HCEC 1CT (cell line): ENCODE measurements at places on chromosomes 7 and 10.

DNA sequence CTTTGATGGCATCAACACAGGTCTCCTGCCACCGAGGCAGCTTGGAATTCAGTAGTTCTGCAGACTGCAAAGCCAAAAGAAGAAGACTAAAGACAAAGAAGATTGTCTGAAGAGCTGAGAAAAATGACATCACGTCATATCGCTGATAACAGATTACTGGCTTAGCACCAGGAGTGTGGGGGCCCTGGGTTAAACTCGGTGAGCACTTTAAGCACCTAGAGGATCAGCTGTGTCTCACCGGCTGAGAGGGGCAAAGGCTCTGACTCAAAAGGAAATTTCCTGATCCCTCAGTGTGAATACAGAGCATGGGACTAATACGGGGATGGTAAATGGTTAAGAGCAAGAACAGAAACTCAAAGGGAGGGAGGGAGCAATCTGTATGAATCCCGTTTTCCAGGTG lies 30.7 kb downstream of the BRI3 start:
- no peak for DNase-seq

GRCh38 chr10:122435212-122435827 lies 19.1 kb upstream of the ARMS2 start:
- peak; percentile 55 for DNase-seq

DNA sequence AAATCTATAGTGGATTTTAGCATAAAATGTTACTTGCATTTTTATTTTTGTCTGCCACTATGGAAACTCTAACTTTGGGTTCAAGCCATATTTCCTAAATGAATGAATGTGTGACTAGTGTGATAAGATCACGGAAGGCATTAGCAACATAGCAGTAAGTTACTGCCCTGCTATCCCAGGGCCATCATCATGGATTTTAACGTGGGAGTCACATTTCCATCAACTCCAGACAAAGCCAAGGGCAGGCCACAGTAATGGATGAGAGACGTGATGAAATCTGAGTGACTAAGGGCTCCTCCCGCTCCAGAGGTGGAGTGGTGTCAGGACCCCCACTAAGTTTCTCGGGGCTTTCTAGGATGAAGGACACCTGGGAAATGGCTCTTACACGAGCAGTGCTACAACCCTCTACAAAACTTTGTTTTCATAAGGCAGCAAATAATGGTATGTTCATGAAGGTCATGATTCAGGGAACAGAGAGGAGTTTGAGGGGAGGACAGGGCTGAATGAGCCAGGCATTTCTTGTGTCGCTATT lies 34.3 kb downstream of the C10orf120 start:
- no peak for DNase-seq

DNA sequence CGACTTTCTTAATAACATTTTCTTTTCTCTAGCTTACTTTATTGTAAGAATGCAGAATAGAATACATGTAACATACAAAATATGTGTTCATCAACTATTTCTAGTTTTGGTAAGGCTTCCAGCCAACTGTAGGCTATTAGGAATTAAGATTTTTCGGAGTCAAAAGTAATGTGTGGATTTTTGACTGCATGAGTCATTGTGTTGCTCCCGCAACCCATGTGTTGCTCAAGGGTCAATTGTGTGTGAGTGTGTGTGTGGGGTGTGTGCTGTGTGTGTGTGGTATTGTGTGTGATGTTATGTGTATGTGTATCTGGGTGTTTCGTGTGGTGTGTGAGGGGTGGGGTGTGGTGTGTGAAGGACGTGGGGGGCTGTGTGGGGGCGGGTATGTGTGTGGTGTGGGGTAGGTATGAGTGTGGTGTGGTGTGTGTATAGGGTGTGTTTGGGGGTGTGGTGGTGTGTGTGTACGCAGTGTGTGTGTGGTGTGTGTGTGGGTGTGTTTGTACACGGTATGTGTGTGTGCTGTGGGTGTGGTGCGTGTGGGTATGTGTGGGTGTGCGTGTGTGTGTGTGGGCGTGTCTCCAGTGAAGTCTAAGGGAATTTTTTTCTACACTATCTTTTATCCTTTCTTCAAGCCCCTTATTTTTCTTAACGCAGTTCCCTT lies 60.5 kb downstream of the RSU1 start:
- peak; percentile 55 for DNase-seq
